ENCODE measurements at places on chromosomes 6 and 20.
A peak's percentile ranks its signal among the peaks of the same experiment; 100 is the strongest.

DNA sequence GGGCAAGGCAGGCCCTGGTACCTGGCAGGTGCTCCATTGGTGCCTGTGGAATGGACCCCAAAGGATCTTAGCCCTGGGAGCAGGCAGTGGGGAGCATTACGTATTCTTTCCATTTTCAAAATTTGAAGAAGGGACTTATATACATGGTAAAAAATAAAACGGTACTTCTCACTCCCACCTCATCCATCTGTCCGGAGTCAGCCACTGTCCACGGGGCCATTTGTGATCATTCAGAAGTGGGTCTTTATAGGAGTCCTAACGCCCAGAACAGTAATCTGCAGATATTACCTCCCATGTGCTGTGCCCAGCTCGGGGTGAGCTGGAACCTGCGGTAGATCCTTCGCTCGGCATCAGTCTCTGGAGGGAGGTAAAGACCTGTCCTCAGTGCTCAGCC is 110.4 kb downstream of the SYCP2 start:
- DNase-seq = no peak

- no peak for DNase-seq
Measured at GRCh38 chr6:126261792-126262421, 78.0 kb upstream of the CENPW start.

- no peak for DNase-seq
Measured at GRCh38 chr6:156719395-156719719, 57.8 kb upstream of the ARID1B start.

DNA sequence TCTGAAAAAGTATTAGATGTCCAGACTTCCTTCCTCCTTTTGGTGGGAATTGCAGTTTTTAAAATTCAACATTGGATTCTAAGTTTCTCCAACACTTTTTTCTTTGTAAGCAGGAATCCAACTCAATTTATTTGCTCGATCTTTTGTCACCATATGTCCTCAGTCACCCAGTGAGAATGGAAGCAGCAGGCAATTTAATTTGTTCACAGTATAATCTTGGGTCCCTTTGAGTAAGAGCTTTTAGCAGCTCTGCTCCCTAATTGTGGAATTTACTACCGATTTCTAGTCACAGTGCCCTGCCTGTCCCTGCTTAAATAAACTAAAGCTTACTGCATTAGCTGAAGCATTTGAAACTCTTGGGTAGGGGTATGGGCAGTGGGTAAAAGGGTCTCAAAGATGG is 98.6 kb downstream of the BTBD3 start:
- no peak for DNase-seq

DNA sequence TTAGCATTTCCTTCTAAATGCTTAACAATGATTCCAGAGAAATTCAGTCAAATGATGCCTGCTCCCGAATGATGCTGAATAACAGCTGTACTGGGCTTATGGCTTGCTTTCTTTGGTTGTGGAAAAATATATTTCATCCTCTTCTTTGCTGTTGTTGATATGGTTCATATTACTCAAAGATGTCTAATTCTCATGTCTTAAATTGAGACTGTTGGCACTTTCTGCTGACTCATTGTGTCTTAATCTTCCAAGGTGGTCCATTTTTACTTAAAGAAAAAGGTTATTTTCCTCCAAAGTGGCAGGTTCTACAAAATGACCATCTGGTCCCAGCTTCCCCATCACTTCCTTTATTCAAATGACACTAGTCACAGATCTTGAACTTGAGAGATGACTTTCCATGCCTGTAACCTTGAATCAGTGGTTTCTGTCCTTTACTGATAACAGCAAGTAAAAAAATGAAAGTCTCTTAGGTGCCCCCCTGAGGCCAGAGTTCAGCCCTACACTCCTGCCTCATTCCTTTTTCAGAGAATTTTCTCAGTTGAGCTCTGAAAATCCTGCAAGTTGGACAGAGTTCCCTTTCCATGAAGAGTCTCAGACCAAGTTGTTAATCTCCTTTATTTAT is 6.9 kb downstream of the SNAP25 start:
- DNase-seq = no peak

DNA sequence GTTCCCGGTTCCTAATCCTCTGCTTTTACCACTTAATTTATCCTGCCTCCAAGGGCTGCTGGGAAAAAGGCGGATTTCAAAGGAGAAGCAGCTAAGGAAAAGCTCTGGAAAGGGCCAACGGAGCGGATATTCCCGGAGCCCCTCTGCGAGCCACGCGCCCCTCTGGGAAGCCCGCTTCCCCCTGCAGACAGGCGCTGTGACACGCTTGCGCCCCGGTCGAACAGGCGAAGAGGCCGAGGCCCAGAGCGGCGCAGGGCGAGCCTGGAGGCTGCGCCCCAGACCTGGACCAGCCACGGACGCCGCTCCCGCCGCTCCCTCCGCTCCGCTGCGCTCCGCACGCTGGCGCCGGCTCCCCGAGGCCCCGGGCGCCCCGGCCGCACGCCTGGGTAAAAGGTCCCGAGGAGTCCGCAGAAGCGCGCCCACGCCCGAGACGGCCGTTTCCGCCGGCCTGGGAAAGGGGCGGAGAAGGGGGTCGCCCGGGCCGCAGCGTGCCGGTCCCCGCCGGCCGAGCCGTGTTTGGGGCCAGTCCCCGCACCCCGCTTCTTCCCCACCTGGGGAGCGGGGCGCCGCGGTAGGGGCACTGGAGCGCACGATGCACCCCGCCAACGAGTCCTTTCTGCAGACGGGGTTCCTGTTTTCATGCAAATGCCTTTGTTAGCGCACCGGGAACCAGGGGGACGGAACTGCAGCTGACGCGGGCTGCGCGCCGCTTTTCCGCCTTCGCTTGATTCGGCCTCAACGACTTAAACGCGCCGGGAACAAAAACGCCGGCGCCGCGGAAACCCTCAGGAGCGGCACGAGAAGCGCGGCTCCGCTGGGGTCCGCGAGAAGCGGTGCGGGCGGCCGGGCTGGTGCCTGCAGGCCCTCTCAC is 91.9 kb upstream of the SIRPA start:
- no peak for DNase-seq

DNA sequence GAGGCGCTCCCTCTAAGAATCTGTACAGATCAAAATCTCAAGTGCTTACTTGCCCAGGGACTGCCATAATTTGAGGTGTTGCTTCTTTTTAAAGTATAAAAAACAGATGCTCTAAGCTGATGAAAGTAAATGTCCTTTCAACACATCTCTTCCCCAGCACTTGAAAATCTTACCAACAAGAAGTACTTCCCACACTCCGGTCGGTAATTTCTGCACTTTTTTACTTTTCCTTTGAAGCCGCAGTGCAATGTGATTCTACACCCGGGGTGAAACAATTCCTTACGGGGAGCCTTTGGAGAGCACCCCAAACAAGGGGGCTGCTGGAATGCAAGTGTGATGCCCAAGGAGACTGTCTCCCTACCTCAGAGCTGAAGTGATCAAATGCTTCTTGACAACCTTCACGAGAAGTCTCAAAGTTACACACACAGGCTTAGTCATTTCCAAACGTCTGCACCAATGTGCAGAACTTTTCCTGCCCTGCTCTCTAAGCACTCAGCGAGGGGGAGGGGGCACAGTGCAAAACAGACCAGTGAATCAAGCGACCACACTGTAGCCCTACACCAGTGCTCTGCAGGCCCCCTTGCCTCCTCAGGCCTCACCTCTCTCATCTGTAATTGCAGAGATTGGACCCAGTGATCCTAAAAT is 56.7 kb downstream of the ATXN1 start:
- DNase-seq = no peak

DNA sequence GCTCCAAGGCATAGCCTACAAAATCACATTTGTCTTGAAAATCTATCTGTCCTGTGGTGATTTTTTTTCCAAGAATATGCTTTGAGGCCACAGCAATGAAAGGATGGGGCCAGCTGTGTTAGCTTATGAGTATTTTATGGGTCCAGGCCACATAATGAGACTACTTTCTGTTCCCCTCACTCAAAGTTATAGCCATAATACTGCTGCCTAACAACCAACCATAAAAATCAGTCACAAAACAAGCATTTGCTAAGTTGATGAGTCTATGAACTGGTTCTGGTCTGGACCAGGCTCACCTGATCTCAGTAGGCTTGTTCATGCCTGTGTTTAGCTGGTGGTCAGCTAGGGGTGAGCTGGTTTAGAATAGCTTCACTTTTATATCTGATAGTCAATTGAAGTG is 192.5 kb upstream of the PLCB4 start:
- DNase-seq = no peak

- no peak for DNase-seq
Measured at GRCh38 chr6:127832381-127832780, 68.5 kb downstream of the THEMIS start.

DNA sequence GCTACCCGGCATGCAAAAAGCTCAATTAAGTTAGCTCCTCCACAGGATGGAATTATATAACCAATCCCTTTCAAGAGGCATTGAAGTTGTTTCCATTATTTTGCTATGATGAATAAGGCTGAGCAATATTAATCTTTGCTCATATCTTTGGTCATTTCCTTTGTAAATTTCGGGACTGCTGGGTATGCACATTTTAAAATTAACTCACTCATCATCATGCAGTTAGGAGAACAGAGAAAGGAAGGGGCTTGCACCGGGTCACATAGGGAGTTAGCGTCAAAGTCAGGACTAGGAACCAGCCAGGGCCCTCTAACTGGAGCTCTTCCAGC is 430 bp upstream of the FAM110A start:
- DNase-seq = no peak

- peak; percentile 38 for DNase-seq
Measured at GRCh38 chr20:63706852-63707557, 771 bp downstream of the ARFRP1 start.

DNA sequence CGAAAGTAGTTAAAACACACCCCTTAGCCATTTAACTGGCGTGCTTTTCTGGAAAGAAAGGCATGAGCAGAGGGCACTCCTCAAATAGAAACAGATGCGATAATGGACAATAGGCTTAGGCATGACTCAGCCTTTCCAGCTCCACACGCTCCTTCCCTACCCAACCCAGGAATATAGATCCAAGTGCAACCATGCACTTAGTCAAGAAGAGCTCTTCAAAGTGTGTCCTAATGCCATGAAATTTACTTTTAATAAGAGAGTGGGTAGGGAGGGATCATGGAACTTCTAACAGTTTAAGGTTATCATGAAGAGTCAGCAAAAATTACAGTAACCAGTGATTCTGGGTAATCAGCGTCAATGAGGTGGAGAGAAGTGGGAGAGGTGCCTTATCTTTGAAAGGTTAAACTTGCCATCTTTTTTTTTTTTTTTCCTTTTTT is 2.4 kb upstream of the EFHC1 start:
- DNase-seq = no peak

GRCh38 chr6:113679051-113679450 is 178.1 kb upstream of the MARCKS start:
- no peak for DNase-seq

- no peak for DNase-seq
Measured at GRCh38 chr6:41406728-41407489, 71.5 kb downstream of the NCR2 start.
